ENCODE measurements at places on chromosomes 3 and 15.
A peak's percentile ranks its signal among the peaks of the same experiment; 100 is the strongest.

DNA sequence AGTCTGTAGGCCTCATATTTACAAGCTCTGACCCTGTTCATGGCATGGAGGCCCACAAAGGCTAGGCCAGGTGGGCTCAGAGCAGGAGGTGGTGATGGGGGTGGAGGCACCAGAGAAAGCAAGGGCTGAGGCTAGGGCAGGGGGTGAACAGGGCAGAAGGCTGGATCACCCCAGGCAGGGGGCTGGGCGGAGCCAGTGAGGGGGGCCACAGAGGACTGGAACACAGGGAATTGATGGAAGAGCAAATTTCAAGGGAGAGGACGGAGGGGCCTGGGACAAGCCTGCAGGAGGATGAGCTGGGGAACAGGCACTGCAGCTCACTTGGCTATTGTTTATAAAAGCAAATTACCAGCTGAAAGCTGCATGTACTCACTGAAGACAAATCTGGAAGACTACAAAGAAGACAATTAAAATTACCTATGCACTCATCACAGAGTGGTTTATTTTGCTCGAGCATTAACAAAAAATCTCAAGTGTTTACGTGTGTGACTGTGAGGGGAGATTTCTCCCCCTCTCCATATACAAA lies 11.0 kb downstream of the TNFAIP8L3 start:
- DNase-seq: no peak

GRCh38 chr3:188439080-188439479 lies 285.1 kb downstream of the LPP start:
- no peak for DNase-seq

DNA sequence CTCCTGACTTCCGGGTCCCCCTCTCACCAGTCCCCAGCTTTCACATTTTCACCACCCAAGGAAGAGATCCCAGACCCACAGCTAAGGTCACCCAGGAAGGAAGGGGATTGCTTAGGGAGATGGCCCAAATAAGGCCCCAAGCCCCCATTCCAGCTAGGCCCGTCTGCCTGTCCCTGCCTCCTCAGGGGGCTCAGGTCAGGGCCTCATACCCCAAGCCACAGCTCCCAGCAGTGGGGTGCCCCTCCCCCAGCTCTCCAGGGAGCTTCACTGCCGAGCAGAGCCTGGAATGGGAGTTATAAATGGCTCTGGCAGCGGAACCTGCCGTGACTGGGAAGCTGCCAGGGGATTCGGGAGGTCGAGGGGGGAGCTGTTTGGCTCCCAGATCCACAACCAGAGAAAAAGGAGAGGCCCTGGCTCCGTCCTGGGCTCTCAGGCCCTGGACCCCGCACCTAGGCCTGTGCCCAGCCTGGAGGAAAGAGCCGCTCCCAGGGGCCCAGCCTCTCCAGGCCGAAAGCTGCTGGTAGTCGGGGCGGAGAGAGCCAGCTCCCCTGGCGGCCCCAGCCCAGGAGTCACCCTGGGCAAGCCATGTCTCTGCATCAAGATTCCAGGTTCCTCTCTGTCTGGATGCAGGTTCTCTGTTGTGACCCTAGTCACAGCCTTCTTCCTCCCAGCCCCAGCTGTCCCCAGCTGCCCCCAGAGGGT lies 550 bp downstream of the CCDC9B start:
- peak; percentile 78 for DNase-seq

- DNase-seq: peak; percentile 72
Measured at GRCh38 chr3:53238051-53238850, 17.6 kb downstream of the TKT start.

DNA sequence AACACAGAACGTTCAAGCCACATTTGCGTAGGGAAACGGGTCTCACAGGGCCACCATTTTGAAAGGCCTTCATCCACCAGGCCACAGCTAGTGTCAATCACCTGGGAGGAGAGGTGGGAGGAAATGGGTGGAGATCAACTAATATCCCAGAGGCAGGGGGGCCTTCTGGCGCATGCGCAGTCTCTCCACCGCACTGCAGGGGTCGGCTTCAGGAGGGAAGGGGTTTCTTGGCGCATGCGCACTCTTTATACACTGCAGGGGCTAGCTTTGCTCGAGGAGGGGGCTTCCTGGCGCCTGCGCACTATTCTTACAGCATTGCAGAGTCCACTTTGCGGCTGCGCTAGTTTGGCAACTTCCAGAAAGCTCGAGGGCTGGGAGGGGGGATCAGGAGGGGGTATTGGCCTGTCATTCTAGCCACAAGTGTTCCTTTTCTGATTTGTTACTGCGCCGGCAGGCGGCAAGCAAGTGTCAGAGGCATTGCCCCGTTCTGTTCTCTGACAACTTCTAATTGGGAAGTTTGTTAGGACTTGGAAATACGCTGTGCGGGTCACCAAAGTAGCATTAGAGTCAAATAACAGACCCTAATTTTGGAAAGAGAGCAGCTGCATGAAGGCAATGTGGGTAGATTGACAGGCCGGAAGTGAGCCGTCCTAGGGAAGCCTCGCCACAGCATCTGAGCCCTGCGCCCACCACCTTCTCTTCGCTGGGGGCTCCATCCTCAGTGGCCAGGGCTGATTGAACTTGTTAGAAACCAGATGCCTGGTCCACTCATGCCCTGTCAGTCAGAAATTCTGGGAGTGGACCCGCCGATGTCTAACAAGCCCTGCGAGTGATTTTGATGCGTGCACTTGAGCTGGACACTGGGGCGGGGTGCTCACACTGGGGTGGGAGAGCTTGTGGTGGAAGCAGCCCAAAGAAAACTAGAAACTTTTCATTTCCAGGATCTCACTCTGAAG lies 173.5 kb upstream of the NDN start:
- DNase-seq: no peak

DNA sequence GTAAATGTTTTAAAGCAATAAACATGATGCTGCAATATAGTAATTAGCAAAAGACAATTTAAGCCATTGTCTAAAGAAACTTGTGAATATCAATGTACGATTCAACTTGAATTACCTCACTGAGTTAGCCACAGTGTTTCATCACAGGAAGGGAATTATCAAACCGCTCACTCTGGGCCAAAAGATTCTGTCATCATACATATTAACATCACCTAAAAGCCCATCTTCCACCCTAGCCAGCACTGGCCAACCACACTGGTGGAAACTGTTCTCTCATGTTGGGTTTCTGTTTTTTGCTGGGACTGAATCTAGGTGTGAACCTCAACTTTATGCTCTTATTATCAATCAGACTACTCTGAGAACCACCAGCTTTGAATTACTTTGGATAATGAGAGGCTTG lies 497.7 kb upstream of the THBS1 start:
- no peak for DNase-seq

- DNase-seq: no peak
Measured at GRCh38 chr3:125161607-125162219, 50.8 kb downstream of the SLC12A8 start.

DNA sequence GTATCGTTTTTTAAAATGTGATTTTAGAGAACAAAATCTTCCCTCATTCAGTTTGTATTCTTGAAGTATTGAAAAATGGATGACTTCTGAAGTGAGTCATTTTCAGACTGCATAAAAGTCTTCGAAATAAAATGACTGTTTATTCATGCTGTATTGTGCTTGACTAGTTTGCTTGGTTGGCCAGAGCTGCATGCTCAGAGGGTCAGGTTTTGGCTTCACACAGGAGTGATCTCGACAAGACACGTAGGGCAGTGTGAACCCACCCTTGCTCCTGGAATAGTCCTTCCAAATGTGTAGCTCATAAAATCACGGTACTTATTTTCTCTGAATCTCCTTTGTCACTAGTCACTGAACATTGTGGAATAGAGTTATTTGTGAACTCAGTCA lies 73.3 kb downstream of the FNDC3B start:
- DNase-seq: no peak

DNA sequence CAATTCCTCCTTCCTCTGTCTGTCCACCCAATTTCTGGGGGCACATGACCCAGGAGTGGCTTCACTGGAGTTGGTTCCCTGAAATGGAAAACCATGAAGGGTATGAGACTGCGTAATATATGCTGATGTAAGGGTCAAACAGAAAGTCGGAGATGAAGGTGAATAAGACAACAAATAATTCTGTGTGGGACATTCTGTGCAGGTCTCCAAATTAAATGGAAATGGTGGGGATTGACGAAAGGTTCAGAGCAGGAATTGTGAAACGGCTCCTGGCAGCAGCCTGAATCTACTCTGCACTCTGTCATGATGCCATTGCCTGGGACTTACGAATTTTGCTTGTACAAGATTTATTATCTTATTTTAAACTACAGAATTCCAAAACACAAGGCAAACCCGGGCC lies 174.8 kb upstream of the RORA start:
- DNase-seq: peak; percentile 78

GRCh38 chr15:76529911-76530310 lies 193.3 kb downstream of the ISL2 start:
- DNase-seq: no peak

DNA sequence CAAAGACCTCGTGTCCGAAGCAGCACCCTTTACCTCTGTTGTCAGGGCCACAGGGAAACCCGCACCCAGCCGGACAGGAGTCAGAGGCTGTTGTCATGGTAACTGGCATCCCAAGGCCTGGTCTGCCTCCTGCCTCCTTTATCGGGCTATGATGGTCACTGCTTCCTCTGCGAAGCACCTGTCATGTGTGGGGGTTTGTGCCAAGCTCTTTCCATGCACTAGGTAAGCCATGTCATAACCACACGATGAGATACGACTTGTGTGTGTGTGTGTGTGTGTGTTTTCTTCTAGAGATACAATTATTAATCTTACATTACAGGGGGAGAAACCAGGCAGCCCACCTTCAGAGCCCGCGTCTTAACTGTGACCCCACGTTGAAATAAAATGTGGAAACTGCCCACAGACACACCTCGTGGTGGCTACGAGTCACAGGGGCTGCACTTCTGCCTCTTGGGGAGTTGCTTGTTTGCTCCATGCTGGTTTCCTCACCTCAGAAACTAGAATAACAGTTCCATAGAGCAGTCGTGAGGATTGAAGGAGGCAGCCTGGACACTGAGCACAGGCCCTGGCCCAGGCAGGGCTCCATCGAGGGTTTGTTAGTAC lies 18.0 kb downstream of the ZDHHC19 start:
- DNase-seq: no peak

GRCh38 chr3:71260782-71261181 lies 322.7 kb downstream of the FOXP1 start:
- no peak for DNase-seq

DNA sequence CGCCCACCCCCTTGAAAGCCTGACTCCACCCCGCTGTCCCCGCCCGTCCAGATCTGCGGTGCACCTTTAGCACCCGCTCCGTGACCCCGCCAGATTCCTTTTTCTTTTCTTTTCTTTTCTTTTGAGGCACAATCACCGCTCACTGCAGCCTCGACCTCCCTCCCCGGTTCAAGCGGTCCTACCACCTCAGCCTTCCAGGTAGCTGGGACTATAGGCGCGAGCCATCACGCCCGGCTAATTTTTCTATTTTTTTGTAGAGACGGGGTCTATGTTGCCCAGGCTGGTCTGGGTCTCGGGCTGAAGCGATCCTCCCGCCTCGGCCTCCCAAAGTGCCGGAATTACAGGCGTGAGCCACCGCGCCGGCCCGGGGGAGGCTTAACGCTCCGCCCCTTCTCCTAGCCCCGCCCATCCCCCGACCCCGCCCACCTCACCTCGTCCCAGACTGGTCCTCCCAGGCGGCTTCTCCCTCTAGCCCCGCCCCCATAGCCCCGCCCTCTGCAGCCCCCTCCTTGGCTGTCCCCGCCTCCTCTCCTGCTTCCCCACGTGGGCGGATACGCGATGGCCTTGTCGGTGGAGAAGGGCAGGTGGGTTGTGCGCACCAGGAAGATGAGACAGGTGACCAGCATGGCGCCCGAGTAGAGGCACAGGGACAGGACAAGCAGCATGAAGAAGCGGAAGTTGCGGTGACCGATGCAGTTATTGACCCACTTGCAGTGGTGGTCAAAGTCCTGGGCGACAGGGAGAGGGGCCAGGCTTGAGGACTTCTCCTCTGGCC lies 3.2 kb downstream of the ZDHHC19 start:
- DNase-seq: peak; percentile 70

- DNase-seq: no peak
Measured at GRCh38 chr3:195865752-195866151, 42.6 kb downstream of the TNK2 start.

DNA sequence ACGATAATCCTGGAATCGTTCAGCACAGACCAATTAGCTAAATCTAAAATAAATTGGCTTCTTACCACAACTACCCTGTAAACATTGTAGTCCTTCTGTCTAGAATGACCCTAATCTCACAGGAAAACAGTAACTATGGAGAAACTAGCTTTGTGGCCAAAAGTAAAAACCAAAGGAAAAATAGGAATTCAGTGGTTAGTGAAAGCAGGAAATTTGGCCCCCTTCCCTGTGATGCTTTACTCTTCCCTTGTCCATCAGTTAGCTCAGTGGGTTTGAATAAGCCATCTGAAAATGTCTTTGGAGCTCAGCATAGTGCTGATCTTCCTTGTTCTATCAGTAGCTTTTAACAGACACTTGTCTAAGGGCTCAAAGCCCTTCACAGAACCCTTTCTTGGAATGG lies 1.6 kb downstream of the NMD3 start:
- DNase-seq: no peak

- DNase-seq: no peak
Measured at GRCh38 chr3:31962801-31963205, 18.3 kb downstream of the OSBPL10 start.

DNA sequence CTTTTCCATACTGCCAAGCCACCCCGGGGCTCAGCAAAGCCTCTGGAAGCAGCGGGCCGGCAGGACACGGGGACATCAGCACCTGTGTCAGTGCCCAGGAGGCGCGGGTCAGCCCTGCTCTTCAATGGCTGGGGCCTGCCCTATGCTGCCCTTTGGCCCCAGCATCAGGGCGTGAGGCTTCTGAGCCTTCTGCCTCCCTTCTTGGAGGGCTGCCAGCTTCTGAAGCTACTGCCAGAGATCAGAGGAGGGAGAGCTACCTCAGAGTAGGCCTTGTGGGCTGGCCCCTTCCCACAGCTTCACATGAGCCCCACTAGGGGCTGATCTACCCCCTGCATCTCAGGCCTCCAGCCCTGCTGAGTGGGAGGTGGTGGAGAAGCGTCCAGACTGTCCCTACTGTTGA lies 13.0 kb upstream of the TMEM115 start:
- no peak for DNase-seq

DNA sequence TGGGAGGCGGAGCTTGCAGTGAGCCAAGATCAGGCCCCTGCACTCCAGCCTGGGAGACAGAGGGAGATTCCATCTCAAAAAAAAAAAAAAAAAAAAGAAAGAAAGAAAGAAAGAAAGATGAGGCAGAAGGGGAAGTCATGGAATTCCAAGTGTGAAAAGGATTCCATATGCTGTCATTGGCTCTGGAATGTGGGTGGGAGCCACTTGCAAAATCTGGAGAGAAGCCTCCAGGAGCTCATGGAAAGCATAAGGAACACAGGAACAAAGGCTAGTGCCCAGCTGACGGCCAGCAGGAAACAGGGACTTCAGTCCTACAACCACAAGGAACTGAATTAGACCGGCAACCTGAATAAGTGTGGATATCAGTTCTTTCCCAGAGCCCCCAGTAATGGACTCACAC lies 12.5 kb upstream of the TRAK1 start:
- no peak for DNase-seq

- DNase-seq: no peak
Measured at GRCh38 chr15:62119874-62120273, 45.2 kb downstream of the C2CD4B start.

GRCh38 chr15:67165254-67166253 lies 88.9 kb downstream of the AAGAB start:
- DNase-seq: no peak
